ENCODE measurements at places on chromosomes 2 and 18. TPM values are rescaled to one million over a fixed set of nuclear protein-coding genes. Genes with fewer than 3 reads are reported as not detected.
A peak's percentile ranks its signal among the peaks of the same experiment; 100 is the strongest.

DNA sequence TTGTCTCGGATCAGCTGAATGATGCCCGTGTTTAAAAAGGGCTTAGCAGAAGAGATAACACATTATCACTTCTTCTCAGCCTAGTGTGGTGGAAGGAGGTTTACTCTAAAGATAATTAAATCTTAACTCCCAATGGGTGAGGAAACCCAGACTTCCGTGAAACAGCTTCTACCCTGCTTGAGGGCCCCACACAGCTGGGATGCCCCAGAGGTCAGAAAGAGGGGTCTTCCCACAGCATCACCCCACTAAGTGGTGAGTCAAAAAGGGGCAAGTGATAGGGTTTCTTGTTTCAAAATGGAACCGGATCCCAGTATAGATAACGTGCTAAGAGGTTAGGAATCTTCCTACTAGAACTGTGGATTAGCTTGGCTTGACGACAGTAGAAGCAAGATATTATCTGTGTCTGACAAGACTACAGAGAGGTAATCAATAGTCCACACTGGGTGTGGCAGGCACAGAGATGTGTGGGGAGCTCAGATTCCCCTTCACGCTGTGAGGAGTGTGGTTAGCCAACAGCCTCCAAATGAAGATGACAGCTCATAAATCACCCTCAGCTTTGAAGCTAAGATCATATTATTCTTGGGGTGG is 129.6 kb upstream of the COPS8 start:
- no peak for DNase-seq

- DNase-seq = no peak
Measured at GRCh38 chr2:192267484-192267883, 72.8 kb upstream of the TMEFF2 start.

- DNase-seq = no peak
Measured at GRCh38 chr2:65108780-65109179, 21.1 kb downstream of the RAB1A start.

DNA sequence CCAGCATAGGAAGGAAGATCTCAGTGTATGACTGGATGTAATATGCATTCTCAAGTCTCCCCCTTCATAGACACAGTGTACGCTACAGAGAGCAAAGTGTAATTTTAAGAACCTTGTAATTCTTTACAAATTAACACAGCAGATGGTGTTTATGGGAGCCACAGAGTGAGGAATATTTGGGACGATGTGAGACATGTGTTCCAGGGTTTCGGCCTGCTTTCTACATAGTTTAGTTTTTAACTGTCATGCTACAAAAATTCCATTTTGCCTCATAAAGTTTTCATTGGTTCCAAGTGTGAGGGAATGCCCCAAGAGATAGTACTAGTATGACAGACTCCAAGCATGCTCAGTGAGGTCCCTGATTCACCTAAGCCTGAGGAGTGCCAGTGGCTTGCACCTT is 76.2 kb upstream of the LRRTM1 start:
- DNase-seq = no peak

GRCh38 chr2:174839662-174840061 is 75.4 kb upstream of the CHRNA1 start:
- no peak for DNase-seq

DNA sequence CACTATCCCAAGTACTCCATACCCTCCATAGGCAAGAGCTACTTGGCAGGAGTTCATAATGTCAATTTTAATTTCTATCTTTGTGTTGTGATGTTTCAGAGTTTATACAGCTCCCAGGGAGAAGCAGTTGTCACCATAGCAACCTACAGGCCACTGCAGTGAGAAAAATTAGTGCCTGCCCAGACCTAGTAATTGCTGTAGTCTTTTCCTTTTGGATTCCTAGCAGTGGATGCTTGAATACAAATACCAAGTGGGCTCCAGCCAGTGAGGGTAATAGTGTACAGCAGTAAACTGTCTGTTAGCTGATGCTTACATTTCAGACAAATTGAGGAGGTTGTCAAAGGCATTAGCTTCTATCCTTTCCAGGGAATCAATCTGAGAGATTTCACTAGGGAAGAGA is 26.7 kb downstream of the LHCGR start:
- DNase-seq = no peak

GRCh38 chr2:210503725-210504191 is 27.2 kb upstream of the LANCL1 start:
- no peak for DNase-seq

GRCh38 chr2:119792907-119793312 is 33.2 kb downstream of the PTPN4 start:
- DNase-seq = no peak

GRCh38 chr2:204510709-204511420 is 34.4 kb upstream of the PARD3B start:
- DNase-seq = no peak

DNA sequence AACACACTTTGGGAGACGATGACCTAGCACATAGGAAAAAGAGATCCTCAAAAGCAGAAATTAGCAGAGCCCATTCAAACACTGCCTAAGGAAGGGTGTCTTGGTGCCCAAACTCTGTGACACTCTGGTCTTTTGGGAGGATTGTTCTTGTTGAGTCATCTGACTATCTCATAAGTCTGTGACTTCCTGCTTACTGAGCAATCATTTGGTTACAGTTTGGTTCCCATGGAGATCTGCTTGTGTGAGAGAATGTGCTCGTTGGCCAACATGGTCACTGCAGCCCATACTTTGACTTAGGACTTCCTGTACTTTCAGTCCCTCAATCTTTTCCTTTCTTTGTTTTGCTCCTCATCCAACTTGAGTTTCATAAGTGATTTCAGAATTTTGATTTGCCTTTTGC is 602.9 kb downstream of the NYAP2 start:
- peak; percentile 62 for DNase-seq

GRCh38 chr2:176834226-176834625 is 378.4 kb upstream of the HNRNPA3 start:
- no peak for DNase-seq

DNA sequence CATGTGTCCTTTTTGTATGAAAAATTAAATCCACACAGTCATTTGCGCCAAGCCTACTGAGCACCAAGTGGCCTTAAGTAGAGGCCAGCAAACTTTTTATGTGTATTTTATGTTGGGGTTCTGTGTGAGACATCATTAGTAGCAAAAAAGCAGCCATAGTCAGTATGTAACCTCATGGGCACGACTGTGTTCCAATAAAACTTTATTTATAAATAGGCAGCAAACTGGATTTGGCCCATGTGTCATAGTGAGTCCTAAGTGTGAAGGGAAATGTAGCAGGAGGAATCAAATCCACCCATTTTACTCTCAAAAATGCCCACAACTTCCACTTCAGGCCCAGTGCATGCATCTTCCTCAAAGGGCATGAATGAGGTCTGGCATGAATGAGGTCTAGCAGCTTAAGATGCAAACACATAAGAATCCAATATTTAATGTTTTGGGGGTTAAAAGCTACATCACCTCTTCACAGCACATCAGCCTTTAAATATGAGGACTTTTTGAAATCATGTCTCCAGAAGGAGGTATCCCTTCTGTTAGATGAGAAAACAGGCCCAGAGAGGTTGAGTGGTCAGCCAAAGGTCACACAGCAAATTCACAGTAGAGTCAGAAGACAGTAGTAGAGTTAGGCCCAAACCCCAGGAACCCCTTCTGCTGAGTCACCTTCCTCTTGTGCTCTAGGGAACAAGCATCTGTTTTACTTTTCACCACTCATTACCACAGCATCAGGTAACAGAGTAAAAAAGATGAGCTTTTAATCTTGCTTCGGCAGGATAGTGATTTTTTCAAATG is 45.6 kb downstream of the MREG start:
- DNase-seq = no peak

GRCh38 chr2:24957221-24957620 is 14.5 kb downstream of the DNAJC27 start:
- DNase-seq = no peak

GRCh38 chr2:195586062-195586714 is 70.8 kb upstream of the SLC39A10 start:
- no peak for DNase-seq

GRCh38 chr18:77671456-77672167 is 422.0 kb downstream of the GALR1 start:
- DNase-seq = no peak

GRCh38 chr2:27080140-27080469 is 1.7 kb downstream of the EMILIN1 start:
- DNase-seq = peak; percentile 67

- DNase-seq = peak; percentile 88
Measured at GRCh38 chr18:74496508-74497323, 553 bp downstream of the CNDP2 start.

DNA sequence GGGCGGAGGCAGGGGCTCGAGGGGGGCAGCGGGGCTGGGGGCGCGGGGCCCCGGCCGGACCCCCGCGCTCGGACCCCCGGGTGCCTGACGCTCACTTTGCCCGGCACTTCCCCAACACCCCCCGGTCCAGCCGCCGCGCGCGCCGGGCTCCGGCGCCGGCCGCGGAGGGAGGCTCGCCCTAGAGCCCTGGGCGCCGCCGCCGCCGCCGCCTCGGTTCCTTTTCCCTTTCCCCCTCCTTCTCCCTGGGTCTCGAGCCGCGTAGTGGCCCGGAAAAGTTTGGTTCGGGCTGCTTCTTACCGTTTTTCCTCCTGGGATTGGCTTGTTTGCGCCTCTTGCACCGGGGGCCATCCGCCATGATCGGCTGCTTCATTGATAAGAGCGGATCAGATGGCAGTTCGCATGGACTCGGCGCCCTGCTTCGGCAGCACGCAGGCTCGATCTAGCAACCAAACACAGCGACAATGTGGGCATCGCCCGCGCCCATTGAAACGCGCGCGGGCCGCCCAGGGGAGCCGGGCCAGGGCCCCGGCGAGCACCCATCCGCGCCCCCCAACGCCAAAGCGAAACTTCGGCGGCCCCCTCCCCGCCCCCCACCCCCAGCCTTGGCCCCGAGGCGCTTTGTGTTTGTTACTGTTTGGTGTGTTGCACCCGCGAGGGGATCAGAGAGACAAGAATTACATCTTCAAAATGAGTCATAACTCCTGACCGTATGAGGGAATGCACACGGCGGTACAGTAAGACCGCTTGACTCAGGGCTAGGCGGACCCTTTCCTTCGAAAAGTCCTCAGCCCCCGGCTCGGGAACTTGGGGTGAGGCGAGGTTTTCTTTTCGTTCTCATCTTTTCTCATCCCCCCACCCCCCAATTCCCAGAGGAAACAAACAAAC is 2.7 kb downstream of the ZEB2 start:
- DNase-seq = peak; percentile 71

DNA sequence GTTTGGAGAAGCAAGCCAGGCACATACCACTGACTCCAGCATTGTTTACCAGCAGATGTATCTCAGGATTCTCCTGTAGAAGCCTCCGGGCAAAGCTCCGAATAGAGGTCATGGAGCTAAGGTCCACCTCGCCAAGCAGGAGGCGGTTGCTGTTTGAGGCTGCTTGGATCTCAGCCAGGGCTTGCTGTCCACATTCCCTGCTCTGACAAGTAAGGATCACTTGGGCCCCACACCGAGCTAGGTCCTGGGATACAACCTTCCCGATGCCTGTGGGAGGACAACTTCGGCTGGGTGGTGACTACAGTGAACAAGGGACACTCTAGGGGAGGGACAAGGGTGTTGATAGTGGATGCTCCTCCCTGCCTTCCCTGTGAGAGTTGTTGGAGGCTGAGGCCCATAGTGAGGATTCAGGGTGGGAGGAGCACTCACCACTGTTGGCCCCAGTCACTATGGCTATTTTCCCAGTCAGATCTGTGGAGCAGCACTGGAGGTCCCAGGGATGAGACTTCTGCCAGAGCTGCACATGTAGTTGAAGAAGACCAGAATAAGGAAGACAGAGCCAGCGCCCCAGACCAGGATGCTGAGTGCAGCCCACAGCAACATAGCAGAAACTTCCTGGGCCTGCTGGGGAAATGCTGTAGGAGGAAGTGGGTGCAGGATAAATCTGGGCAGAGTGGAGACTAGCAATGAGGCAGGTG is 8.3 kb downstream of the C2orf81 start:
- DNase-seq = no peak

DNA sequence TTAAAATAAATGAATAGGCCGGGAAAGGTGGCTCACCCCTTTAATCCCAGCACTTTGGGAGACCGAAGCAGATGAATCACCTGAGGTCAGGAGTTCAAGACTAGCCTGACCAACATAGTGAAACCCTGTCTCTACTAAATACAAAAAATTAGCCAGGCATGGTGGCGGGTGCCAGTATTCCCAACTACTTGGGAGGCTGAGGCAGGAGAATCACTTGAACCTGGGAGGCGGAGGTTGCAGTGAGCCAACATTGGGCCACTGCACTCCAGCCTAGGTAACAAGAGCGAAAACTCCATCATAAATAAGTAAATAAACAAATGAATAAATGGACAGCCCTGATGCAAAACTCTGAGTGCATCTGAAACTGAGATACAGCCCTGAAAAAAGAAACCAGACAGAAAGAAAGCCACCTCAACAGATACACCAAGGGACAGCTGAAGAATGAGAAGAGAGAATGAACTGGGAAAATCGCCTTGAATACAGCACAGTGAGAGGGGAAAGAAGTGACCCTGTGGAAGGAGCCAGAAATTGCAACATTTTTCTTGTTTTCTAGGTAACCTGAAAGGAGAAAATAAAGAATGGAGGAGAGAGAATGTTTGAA is 64.4 kb downstream of the TRABD2A start:
- DNase-seq = no peak

- DNase-seq = no peak
Measured at GRCh38 chr2:65980531-65980930, 454.4 kb upstream of the MEIS1 start.

- DNase-seq = no peak
Measured at GRCh38 chr2:223870840-223871611, 33.6 kb upstream of the AP1S3 start.

GRCh38 chr2:231341100-231341499 is 54.4 kb upstream of the B3GNT7 start:
- no peak for DNase-seq

The ZDBF2 gene
- total RNA-seq = 11.2 TPM

The RNF181 gene
- 111 TPM for total RNA-seq

The DYNAP gene
- total RNA-seq = not detected

The APOB gene
- total RNA-seq = 9.8 TPM
